ENCODE measurements at places on chromosomes 12 and 14. TPM values are rescaled to one million over a fixed set of nuclear protein-coding genes. Genes with fewer than 3 reads are reported as not detected.

DNA sequence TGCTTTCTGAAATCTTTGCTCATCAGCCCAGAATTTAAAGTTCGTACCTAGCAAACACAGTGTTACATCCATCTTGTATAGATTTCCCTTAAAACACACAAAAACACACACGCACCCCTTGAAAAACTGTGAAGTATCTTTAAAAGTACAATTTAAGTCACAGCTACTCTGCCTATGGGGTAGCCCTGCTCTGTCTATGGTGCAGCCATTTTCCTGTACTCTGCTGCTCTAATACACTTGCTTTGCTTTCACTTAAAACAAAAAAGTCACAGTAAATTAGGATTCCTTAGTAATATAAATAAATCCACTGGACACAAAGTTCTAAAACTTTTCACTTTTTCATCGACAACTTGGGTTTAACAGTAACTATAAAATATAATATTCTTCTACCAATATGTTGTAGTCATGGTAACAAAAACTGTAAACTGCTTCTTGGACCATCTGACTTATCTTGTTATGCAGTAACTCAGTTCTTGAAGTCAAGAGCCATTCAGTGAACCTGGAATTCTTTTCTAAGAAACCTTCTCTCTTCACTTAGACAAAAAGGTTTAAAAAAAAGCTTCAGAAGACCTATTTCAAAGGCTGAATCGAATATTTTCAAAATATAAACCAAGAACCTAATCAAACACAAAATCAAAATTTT lies 63.5 kb downstream of the MED13L start:
- DNase-seq: no peak
- no peaks in the 10 kb centered on the region for H3K27me3 ChIP-seq
- H3K36me3 ChIP-seq: no peaks in the 10 kb centered on the region
- peaks cover 9% of the 10 kb centered on the region for H3K4me1 ChIP-seq
- no peak overlapping the region for H3K27ac ChIP-seq

PPP1R1A gene
- total RNA-seq: 0.58 TPM

- H3K27me3 ChIP-seq: no peaks in the 10 kb centered on the region
- DNase-seq: no peak
- no peaks in the 10 kb centered on the region for H3K36me3 ChIP-seq
- no peak overlapping the region for H3K4me3 ChIP-seq
- no peaks in the 10 kb centered on the region for H3K4me1 ChIP-seq
These were observed 48.0 kb upstream of the C14orf180 start for GRCh38 chr14:104531421-104532190.

DNA sequence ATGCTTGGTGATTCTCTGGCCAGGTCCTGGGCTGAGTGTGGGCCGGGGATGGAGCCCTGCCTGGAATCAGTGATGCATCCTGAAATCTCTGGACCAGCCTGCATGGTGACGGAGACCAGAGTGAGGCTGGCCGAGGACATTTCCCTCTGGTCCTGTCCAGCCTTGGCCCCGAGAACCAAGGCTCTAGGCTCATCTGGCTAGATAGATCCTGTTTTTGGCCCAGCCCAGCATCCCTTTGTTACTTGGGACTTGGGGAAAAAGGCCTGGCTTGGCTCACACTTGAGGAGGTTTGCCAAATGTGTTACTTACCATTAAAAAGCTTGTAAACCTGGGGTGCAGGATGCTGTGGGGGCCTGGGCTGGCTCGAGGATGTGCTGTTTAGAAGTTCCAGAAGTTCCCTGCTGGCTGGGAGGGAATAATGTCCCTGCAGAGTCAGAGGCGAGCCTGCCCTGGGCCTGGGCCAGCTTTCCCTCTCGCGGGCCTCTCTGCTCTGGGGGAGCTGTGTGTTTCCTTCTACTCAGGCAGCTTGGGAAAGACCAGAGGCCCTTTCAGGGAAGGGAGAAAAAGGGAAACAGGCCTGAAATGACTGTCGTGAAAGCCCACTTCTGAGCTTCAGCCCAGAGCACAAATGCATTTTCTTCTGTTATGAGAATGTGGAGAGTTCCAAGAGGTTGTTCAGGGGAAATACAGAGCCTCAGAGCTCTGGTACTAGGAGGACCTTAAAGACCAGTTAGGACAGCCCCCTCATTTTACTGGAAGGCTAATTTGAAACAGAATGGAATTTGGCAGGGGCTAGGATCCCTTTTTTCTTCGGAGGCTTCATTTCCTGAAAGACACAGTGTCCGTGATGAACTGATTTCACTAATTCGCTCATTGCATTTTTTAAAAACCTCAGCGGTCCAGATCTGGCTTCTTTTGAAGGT lies 47.2 kb upstream of the CTDSP2 start:
- DNase-seq: peak; percentile 81
- no peaks in the 10 kb centered on the region for H3K27me3 ChIP-seq
- peaks cover 56% of the 10 kb centered on the region for H3K4me1 ChIP-seq
- H3K27ac ChIP-seq: peak overlapping the region; percentile 72
- no peaks in the 10 kb centered on the region for H3K36me3 ChIP-seq

DNA sequence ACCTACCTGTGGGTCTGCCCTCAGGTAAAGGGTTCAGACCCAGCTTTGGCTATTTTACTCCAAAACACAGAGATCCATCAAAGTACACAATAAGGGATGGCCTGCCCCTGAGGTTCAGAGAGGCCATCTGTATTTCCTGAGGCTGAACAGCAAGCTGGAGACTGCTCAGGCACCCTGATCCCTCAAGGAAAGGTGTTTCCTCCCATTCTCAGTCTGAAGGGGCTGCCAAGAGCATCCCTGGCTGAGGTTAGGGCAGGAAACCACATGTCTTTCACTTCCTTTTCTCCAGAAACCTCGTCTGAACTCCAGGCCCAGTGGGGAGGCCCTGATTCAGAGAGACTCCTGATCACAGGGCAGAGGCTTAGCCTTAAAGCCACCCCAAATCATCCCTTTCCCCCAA lies 1.5 kb downstream of the RILPL1 start:
- DNase-seq: peak; percentile 12
- H3K36me3 ChIP-seq: no peaks in the 10 kb centered on the region
- H3K27me3 ChIP-seq: no peaks in the 10 kb centered on the region
- no peak overlapping the region for H3K27ac ChIP-seq

DNA sequence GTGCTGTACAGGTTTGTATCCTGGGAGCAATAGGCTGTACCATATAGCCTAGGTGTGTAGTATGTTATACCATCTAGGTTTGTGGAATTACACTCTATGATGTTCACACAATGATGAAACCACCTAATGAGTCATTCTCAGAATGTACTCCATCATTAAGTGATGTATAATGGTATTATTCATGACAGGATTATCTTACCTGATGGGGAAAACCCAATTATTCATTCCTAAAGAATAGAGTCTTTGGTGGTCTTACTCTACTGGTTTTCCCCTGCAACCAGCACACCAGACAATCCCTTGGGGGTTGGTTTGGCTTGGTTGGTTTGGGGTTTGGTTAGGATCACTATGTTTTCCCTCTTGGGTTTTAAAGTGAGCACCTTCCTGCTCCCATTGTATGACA lies 12.6 kb upstream of the OR10P1 start:
- no peak overlapping the region for H3K27ac ChIP-seq
- H3K27me3 ChIP-seq: peaks cover 12% of the 10 kb centered on the region
- DNase-seq: no peak
- H3K4me1 ChIP-seq: no peaks in the 10 kb centered on the region
- H3K36me3 ChIP-seq: no peaks in the 10 kb centered on the region

GRCh38 chr14:101858791-101859537 lies 97.5 kb downstream of the PPP2R5C start:
- no peaks in the 10 kb centered on the region for H3K27me3 ChIP-seq
- H3K36me3 ChIP-seq: no peaks in the 10 kb centered on the region
- DNase-seq: no peak
- H3K27ac ChIP-seq: no peak overlapping the region
- no peaks in the 10 kb centered on the region for H3K4me1 ChIP-seq

GRCh38 chr14:21997300-21997699 lies 323.7 kb upstream of the OR4E1 start:
- DNase-seq: no peak
- H3K4me1 ChIP-seq: no peaks in the 10 kb centered on the region
- no peaks in the 10 kb centered on the region for H3K36me3 ChIP-seq
- no peak overlapping the region for H3K27ac ChIP-seq

SERPINA10 gene
- total RNA-seq: not detected

- H3K4me3 ChIP-seq: no peak overlapping the region
- H3K27ac ChIP-seq: no peak overlapping the region
- H3K27me3 ChIP-seq: no peaks in the 10 kb centered on the region
- H3K4me1 ChIP-seq: peaks cover 39% of the 10 kb centered on the region
These were observed 426.7 kb downstream of the RAD51B start for GRCh38 chr14:68246074-68246785.

DNA sequence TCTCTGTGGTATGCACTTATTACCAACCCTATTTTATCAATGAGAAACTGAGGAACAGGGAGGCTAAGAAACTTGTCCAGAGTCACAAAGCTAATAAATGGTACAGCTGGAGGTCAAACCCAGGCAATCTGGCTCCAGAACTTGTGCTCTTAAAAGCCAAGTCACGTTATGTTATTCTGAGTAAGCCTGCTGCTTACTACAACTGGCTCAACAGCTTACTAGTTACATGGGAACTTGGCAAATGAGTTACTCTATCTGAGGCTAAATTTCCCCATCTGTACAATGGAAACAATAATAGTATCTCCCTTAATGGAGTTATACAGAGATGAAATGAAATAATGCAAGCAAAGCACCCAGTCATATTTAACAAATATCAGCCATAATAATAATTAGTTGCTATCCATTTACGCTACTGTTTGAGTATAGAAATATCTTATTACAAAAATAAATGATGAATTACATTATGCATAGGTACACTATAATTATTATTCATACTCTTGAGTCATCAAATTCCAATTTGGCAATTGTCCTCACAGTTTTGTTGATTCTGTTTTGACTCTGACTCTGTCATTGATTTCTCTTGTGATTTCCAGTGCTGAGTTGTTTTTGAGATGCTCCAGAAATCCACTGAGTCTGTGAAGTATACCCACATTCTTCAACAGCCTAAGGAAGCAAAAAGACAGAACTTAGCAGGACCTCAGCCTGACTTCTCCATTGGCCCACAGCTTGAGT lies 112.2 kb downstream of the TBX5 start:
- H3K27ac ChIP-seq: no peak overlapping the region
- H3K27me3 ChIP-seq: no peaks in the 10 kb centered on the region
- no peak for DNase-seq
- H3K4me3 ChIP-seq: no peak overlapping the region
- no peaks in the 10 kb centered on the region for H3K4me1 ChIP-seq

DNA sequence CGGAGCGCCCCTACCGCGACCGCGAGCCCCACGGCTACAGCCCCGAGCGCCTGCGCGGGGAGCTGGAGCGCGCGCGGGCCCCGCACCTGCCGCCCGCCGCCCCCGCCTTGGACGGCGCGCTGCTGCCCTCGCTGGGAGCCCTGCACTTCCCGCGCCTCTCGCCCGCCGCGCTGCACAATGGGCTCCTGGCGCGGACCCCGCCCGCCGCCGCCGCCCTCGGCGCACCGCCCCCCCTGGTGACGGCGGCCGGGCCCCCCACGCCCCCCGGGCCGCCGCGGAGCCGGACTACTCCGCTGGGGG lies 27.0 kb downstream of the LRCOL1 start:
- no peak for DNase-seq
- H3K27ac ChIP-seq: no peak overlapping the region
- peaks cover 5% of the 10 kb centered on the region for H3K27me3 ChIP-seq
- no peaks in the 10 kb centered on the region for H3K36me3 ChIP-seq
- H3K4me1 ChIP-seq: no peaks in the 10 kb centered on the region
- no peak overlapping the region for H3K4me3 ChIP-seq

SPTLC2 gene
- 51.2 TPM for total RNA-seq

DNA sequence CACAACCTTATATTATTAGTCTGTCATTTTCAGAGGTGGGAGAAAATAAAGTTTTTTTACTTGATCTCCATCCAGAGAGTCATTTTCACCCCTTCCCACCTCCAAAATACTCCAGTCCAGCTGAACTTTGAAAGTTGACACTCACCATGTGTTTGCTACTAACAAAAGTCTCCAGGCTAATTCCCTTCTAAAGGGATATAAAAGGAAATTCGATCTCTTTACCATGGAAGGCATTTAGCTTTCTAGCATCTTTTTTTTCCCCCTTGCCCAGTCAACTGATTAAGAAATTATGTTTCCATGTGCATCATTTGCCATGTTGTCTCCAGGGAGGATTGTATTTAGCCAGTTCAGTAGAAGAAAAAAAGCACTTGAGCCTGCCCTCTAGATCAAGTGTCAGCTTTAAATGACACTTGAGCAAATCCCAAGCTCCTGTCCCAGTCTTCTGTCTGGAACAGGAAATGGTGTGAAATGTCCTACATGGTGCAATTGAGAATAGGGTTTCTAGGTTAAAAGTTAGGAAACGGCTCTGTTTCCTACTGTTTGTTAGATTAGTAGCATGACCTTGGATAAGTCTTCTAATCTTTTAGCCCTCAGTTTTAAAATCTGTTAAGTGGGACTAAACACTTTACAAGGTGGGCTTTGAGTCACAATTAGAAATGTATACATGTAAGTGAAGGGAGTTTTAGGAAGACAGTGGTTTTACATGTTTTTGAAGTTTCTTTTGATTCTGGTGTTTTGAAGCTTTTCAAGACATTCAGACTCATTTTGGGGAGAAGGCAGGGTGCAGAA lies 67.2 kb downstream of the GNS start:
- DNase-seq: no peak
- H3K4me3 ChIP-seq: no peak overlapping the region
- H3K27me3 ChIP-seq: no peaks in the 10 kb centered on the region
- H3K27ac ChIP-seq: no peak overlapping the region
- H3K4me1 ChIP-seq: no peaks in the 10 kb centered on the region
- H3K36me3 ChIP-seq: no peaks in the 10 kb centered on the region

DPY19L2 gene
- total RNA-seq: 7.3 TPM

DNA sequence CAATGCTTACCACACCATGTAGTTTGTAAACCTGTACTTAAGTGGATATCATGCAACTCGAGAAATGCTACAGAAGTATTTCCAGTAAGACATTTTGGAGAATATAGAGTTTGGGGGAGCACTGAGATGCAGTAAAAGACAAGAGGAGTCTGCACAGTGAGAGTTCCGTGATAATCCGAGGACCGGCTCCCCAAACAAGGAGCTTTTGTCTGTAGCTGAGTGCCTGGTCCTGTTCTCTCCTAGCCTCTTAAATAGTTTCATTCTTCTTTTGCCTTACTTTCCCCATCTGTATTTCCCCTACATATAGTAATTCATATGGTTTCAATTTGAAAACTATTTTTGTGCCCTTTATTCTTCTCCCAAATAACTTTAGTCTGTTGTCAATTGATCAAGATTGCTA lies 364.1 kb downstream of the EGLN3 start:
- H3K27me3 ChIP-seq: no peaks in the 10 kb centered on the region
- H3K36me3 ChIP-seq: no peaks in the 10 kb centered on the region
- no peak for DNase-seq

NAP1L1 gene
- 614 TPM for total RNA-seq

CIT gene
- 1.8 TPM for total RNA-seq
